Activated CD4-positive, alpha-beta T cell treated with anti-CD3 and anti-CD28 coated beads, Interleukin-2, Interleukin-6, amounts not matched to agents 100 ng/mL and 50 ng/mL, durations not matched to agents 16 hours and 8 hours (primary cell): ENCODE measurements at places on chromosomes 16 and 17.

GRCh38 chr17:37744961-37745800 is at the start of gene HNF1B:
HNF1B (minus strand) TSS chr17:37745059; CDS start chr17:37744884, 175 bp downstream.
- DNase-seq, result no peak

DNA sequence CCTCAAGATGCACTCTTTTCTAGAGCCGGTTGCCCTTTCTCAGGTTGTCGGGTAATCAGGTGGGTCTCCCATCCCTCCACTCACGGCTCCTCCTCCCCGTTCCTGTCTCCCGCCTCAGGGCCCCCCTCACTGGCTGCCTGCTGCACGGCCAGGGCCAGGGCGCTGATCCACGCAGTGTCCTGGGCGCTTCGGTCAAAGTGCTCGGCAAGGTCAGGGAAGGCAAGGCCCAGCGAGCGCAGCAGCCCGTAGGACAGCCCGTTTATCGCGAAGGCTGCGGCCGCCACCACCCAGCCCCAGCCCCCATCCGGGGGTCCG is 753 bp downstream of the SLC16A11 start:
- no peak for DNase-seq

GRCh38 chr17:73550556-73550955 is 93.7 kb downstream of the SDK2 start:
- no peak for DNase-seq

DNA sequence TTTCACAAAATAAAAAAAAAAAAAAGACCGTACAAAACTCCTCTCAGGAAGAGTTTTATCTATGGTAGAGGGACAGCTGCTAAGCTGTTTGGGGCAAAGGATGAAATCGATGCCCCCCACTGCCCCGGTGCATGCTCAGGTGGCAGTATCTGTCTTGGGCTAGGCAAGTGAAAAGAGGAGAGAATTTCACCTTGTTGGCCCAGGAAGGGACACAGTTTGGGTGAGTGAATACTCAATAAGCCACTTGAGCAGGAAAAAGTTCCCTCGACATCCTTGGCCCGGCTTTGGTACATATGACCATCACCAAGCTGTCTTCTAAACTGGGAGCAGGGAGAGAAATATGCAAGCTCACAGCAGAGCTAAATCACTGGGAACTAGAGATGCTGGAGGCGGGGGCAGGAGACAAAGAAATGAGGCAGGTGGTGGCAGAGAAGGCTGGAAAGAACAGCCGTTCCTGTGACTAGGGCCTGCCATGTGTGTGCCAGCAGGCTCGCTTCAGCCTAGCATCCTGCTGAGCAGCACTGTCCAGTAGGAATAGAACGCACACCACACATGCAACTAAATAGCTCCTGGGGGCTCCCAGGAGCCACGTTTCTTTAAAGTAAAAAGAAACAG is 8.2 kb upstream of the EIF1 start:
- no peak for DNase-seq

DNA sequence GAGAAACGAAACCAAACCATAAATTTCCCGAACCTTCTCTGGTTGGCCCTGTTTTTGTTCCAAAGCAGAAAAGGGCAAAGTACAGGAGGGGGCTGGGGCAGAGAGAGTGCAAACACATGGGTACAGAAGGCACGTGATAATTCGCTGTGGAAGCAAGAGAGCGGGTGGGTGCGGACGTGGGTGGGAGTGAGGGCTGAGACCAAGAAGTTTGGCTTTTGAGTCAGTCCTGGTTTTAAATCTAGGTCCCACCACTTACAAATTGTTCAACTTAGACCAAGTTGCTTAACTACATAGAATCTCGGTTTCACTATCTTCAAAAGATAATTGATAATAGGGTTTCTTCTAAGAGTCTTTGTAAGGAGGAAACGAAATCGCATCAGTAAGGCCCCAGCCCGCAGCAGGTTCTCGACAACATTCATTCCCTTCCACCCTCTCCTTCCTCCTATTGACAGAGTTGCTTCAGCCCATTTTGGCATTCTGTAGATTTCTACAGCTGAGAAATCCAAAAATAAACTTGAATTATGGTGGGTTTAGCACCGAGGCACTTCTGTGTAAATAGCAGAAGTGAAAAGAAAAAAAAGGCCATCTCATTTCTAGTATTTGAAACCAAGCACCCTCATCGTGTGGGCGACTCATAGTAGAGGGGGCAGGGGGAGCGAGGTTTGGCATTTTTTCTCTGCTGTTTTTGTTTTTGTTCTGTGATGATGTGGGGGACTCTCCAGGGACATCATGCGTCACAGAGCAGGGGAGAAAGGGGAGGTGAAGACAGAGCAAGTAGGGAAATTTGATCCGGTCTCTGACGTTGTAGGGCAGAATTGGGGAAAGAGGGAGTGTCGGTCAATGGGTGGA is 33.6 kb upstream of the CCR7 start:
- peak; percentile 85 for DNase-seq

- DNase-seq, result no peak
These were observed 1165.6 kb upstream of the CDH8 start for GRCh38 chr16:63201851-63202250.

- DNase-seq, result no peak
These were observed 350.6 kb upstream of the MAF start for GRCh38 chr16:79950932-79951719.

GRCh38 chr16:57623251-57624043 is 5.0 kb upstream of the ADGRG1 start:
- no peak for DNase-seq
